ENCODE measurements at places on chromosomes 16 and 17.

- DNase-seq, result no peak
These were observed 36.5 kb upstream of the EFCAB3 start for GRCh38 chr17:62343764-62344270.

GRCh38 chr16:17470908-17471718, at the start of gene XYLT1:
TSS of gene XYLT1 (minus strand) at chr16:17470960. CDS start at chr16:17470796, 164 bp downstream.
- peak; percentile 60 for DNase-seq

DNA sequence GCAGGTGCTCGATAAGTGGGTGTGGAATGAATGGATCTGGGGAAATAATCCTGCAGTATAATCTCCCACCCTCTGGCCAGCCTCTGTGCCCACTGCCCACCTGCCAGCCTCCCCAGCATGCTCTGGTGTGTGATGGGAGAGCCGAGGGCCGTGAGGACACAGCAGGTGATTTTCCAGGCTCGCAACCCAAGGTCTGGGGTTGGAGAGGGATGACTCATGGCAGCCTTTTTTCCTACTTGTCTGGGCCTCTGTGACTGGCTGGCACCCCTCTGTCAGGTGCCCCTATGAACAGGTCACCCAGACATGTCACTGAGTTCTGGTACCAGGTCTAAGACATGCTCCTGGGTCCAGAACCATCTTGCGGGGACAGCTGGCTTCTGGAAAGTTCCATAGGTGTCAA, 385.7 kb upstream of the TNRC6C start:
- DNase-seq, result no peak

GRCh38 chr16:90048347-90048722, 28.8 kb downstream of the PRDM7 start:
- no peak for DNase-seq

DNA sequence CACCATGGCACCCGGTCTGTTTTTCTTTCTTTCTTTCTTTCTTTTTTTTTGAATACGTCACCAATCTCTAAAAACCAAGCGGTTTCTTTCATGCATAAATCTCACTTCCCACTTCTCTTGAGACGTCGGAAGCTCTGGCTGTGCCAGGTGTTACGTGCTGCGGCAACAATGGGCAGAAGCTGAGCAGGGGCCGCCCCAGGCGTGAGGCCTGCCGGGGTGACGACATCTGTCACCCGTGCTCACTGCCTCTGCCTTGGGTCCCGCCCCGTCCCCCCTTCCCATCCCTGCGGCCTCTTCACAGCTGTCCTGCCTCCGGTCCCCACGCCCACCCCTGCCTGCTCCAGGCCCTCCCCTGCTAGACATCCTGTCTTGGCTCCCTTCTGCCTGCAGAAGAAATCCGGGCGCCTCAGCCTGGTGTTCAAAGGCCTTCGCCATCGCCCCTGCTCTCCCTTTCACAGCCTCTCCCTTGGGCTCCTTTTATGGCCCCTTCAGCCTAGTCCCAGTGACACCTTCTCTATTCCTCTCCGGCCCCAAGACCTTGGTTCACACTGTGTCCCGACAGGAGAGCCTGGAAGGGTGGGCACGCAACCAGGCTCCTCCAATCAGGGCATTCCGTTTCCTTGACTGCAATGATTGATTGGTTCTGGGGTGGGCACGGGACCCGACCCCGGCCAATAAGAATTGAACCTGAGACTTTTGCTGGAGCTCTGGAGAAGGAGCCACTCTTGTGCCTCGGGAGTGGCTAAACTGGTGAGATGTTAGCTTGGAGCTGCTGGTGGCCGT, 4.8 kb downstream of the P2RX1 start:
- DNase-seq, result peak; percentile 94

GRCh38 chr17:19755821-19756510, 7.9 kb upstream of the ALDH3A1 start:
- DNase-seq, result no peak

DNA sequence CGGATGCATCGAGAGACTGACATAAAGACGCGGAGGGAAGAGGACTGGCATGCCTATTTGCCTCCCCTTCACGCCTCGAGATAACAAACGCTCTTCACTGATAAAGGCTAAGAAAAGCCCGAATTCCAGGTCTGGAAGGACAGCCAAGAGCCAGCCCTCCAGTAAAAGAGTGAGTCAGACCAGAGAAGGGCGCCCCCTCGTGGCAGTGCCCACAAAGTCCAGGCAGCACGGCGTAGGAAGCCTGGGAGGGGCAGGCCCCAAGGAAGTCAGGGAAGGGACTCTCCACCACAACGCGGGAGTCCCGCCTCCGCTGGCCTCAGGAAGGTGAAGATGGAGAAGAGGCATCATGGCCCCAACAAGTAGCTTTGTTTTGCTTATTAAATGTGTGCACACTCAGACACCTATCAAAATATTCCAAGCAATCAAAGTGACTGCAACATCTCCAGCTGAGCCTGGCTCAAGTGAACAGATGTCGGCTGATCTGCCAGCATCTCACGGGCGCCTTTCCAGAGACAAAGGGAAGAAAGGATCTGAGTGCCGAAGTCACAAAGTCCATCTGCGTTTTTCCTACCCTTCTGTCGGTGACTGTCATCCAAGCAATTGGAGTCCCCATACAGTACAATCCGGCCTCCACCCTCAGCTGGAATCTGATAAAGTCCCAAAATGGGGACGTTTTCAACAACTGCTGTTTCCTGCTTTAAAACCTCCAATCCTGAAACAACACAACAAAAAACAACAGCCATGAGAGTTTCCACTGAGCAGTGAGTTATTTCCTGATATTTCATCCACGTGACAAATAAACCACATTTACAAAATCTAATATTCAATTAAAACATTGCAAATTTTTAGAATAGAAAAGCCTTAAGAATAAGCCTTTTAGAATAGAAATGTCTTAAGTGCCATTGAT, 20.4 kb upstream of the SLC38A8 start:
- peak; percentile 35 for DNase-seq

DNA sequence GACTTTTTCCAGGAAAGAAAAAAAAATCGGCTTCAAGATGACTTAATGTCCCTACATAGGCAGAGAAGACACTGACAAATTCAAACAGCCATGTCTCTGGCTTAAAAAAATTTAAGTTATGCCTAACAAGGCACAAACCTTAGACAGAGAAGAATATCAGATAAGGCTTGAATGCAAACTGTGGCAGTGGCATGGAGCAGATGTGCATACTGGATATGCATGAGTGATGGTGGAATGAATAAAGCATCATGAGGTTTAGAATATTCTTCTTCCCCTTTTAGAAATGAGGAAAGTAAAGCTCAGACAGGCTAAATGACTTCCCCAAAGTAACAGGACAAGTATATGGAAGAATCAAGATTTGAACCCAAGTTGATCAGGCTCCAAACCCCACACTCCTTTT, 23.2 kb upstream of the WSCD1 start:
- DNase-seq, result no peak

- no peak for DNase-seq
These were observed 3.6 kb downstream of the PNMT start for GRCh38 chr17:39671651-39672521.

DNA sequence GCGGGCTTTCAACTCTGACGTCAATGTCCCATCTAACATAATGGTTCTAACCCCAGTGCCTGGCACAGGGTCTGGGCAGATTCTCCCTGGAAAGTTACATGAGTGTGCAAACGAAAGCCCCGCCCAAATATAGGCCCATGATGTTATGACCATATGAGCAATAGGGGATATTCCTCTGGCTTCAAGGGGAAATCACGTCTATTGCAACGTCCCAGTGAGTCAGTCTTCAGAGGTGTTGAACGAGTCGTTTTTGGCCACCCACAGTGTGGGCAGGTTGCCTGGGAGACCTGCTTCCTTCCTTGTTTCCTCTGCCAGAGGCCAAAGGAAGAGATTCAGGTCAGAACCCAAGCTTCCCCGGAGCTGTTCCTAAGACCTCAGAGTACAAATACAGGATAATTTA, 30.3 kb downstream of the PIK3R5 start:
- DNase-seq, result peak; percentile 86

GRCh38 chr17:41547921-41548843, 20.1 kb upstream of the KRT19 start:
- DNase-seq, result peak; percentile 38

GRCh38 chr16:20181416-20181815, 107.7 kb upstream of the GPR139 start:
- no peak for DNase-seq

DNA sequence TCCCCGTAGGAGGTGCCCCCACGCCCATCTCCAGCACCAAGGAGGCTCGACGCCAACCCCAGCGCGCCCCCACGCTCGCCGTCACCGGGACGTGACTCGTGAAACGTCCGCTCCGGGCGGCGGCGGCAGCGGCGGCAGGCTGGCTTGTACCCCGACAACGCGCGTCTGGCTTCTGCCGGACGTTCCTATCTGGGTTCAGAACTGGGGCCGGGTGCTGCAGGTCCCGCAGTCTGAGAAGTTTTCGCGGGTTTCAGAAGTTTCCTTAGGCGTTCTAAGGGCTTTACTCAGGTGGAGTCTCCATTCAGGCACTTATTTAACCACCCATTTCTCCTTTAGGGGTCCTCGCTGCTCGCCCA, 672 bp upstream of the ALKBH5 start:
- no peak for DNase-seq

DNA sequence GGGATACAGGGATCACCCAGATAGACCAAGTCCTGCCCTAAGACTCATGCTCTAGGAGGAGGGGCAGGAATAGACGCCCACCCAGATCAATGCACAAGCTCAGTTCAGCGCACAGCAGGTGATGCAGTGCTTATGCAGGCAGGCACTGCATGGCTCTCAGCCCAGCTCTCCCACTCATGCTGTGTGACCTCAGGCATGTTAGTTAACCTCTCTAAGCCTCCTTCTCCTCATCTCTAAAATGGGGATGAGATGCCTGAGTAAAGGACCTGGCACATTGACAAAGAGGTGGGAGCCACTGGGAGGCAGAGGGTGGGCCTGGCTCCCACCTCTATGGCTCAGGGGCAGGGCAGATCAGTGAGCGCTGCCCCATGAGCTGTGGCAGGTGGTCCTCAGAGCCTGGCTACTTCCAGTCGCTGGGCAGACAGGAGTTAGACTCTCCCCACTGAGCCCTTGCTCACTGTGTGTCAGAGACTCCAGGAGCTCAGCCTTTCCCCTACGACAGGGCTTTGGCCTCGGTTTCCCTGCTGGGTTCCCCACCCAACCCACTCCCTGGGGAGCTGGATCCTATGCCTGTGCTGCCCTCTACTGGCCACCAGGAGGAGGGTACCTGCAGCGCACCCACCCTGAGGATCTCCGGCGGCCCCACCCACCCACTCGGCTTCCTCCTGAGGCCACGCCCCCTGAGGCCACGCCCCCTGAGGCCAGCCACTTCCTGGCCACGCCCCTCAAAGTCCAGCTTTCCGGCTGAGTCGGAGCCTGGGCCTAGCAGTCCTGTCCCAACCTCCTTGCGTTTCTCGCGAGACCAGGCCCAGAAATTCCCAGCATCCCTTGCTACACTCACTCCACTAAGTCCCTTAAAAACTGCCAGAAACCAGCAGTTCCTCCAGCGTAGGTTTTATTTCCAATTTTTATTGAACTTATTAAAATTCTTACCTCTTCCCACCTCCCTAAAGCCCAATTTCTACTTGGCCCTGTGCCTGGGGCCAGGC, 196.1 kb downstream of the GSG1L start:
- peak; percentile 69 for DNase-seq

- DNase-seq, result no peak
These were observed 76.9 kb downstream of the TEX14 start for GRCh38 chr17:58614859-58615459.

- no peak for DNase-seq
These were observed 22.1 kb downstream of the NOS2 start for GRCh38 chr17:27778183-27778582.

DNA sequence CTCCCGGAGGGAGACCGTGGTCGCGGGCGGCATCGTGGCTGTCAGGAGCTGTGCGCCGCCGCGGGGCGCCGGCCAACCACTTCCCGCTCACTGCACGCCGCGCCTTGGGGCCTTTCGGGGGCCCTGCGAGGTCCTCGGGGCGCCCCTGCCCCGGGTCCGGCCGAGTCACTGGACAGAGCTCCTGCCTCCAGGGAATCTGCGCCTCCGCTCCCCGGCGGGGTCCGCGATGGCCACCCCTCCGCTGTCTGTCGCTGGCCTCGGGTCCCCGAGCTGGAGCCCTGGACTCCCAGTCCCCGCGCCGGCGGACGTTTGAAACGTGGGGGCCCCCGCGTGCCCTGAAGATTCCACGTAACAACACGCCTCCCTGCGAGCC, at the start of gene QRICH2:
QRICH2 (minus strand) TSS at position 311 of the 373 bp plus-strand sequence; CDS start at position 33, 278 bp downstream.
- DNase-seq, result no peak

- DNase-seq, result no peak
These were observed 8.7 kb downstream of the ADCY7 start for GRCh38 chr16:50275098-50275415.

DNA sequence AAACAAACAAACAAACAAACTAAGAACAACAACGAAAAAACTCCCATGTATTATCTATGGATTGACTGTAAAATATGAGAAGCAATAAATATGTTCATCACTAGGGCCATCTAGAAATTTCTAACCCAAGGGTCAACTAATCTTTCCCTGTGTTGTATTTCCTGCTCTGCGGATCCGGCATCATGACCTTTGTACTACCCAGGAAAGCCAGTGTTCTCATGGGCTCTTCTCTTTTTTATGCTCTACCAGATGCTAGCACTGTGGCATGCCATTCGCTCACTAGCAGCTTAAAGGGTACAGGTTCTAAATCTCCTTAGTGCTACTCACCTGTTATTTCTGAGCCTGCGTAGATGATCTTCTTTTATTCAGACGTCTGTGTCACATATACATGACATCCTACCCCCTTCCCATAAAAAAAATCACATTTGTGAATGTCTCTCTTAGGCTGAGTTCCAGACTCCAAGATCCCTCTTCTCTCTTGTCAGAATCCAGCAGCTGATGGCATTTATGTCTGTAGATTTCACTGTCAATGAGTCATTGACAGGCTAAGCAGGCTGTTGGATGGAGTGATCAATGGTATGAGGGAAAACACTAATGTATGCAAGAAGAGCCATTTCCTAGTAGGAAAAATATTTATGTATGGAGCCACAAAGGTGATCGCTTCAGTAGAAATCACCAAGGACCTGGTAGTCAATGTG, 100.0 kb downstream of the WWOX start:
- no peak for DNase-seq

DNA sequence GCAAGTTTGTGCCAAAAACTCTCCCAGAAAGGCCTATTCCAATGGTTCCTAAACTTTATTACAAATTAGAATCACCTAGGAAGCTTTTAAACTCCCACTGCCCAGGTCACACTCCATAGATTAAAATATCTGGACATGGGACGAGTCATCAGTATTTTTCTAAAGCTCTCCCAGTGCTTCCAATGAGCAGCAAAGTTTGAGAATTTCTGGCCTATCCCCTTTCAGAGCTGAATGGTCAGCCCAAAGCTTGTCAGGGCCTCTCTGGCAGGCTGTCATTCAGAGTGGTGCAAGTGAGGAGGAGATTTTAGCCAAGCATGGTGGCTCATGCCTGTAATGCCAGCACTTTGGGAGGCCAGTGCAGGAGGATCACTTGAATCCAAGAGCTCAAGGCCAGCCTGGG, 2.4 kb downstream of the BCL6B start:
- no peak for DNase-seq

DNA sequence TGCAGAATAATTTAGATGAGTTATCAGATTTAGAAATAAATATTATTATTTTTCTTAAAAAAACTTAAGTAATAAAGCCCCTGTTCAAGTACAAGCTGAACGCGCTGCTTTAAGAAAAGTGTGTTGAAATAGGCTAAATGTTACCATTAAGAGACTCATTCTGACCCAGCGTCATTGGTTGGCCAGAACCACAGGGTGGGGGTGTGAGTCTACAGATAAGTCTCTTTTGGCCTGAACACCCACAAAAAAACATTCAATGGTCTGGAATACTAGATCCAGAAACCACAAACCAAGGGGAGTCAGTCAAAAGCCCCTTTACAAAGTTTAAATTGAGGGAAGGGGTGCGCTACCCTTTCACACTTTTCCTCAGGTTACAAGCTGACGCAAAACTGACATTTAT, 776.1 kb downstream of the KCNJ2 start:
- DNase-seq, result no peak

Data from CD4-positive, alpha-beta T cell treated with Interleukin-15 for 1 hour (primary cell).